ENCODE measurements at places on chromosomes 4 and X.

DNA sequence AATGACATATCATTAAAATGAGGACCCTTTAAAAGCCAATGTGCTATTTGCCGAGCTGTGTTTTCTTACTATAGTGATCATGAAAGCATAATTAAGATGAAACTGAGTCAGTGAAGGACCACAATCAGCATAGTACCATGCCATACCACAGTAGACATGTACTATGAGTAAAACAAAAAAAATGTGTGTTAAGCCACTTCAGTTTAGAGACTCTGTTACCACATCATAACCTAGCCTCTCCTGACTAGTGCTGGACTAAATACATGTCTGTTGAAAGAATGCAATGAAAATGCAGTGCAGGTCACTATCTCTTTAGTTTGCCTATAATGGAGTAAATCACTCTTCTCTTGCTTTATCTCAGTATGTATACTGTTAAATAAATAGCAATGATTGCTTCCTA, 12.3 kb upstream of the DDX53 start:
- DNase-seq = no peak

DNA sequence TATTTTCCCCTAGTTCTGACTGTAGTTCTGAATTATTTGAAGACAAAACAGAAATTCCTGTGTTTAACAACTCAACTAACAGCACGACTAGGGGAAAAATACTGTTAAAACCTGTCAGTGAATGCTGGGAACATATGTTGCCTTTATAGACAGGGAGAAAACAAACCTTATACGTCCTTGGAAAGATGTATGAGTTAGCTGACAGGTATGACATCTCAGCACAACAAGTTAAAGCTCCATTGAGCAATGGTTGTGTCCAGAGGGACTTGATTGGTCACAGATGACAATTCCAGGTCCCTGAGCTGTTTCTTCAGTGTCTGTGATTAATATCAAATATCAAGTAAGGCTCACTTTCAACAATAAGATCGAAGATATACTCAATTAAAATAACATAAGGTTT, 58.2 kb upstream of the DDIT4L start:
- DNase-seq = no peak

DNA sequence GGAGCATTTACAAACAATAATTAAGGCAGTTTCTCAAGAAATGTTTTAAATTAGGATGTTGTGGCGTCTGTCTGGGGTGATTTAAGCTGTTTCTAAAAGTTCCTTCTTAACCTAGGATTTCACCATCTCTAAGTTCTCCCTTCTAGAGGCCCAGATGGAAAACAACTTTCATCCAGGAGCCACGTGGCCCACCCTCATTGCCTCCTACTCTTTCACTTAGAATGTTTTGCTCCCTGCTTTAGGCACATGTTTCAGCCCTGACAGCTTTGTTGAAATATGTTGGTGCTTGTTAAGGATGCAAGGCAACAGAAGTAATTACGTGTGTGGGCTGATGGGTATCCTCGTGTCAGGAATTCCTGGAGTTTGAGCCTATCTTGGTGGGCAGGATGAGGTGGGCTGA, 131.3 kb downstream of the GUCY2F start:
- no peak for DNase-seq

GRCh38 chr4:183335369-183335940, 13.2 kb upstream of the CLDN24 start:
- DNase-seq = no peak

DNA sequence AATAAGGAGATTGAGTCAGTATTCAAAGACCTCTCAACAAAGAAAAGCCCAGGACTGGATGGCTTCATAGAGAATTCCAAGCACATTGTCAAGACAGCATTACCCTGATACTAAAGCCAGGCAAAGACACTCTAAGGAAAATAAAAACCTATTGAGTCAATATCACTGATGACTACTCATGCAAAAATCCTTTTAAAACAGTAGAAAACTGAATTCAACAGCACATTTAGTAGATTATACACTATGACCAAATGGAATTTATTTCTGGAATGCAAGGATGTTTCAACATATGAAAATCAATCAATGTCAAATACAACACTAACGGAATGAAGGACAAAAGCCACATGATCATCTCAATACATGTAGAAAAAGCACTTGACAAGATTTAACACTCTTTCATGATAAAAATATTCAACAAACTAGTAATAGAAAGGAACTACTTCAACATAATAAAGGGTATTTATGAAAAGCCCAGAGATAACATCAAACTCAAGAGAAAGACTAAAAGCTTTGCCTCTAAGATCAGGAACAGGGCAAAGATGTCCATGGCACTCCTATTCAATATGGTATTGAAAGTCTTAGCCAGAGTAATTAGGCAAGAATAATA, 633.3 kb downstream of the ANKRD50 start:
- DNase-seq = no peak

- DNase-seq = no peak
Observed at GRCh38 chr4:184628103-184628502, 21.1 kb downstream of the CASP3 start.

DNA sequence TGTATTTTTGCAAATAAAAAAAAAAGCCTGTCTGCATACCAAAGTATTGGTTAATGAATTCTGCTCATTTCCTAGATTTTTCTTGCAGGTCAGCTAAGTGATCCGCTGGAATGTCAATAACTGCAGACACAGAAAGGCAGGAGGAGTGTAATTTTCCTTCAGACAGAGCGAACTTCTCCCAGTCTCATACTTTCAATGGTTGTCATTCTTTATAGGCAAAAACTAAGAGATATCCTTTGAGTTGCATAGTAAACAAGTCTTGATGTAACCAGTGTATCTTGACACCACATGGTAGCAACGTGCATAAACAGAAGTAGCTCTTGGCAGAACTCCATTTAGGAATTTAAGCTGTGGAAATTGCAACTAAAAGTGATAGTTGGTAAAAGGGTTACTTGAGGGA, 8.2 kb downstream of the CAPN6 start:
- no peak for DNase-seq

GRCh38 chrX:96440941-96441340, 243.7 kb upstream of the DIAPH2 start:
- no peak for DNase-seq

- no peak for DNase-seq
Observed at GRCh38 chr4:139986689-139987501, 167.1 kb downstream of the MAML3 start.

GRCh38 chrX:74133156-74133796, 170.7 kb upstream of the ZCCHC13 start:
- no peak for DNase-seq

GRCh38 chr4:100823066-100823992, 305.5 kb upstream of the EMCN start:
- DNase-seq = no peak

DNA sequence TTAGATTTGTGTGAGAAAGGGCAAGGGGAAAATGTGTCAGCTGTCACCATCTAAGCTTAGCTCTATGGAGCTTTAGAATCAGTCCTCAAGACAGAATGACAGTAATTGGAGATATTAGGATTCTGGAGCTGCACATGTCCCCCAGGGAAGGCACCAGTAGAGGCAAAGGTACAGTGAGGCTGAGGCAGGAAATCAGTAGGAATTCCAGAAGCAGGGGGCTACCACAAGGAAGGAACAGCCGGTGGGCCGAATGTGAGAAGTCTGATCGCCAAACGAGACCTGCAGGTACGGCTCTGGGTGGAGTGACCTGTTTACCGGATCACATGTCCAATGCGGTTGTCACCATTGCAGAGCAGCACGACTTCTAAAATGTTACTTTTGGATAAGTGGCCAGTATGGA, 52.6 kb downstream of the RNF150 start:
- DNase-seq = no peak

Measured in stimulated activated CD4-positive, alpha-beta T cell treated with anti-CD3 and anti-CD28 coated beads, Interleukin-15, amount 100 ng/mL, for 1 hour (primary cell).